HFFc6 (cell line): ENCODE measurements at places on chromosomes 7 and 10.

DNA sequence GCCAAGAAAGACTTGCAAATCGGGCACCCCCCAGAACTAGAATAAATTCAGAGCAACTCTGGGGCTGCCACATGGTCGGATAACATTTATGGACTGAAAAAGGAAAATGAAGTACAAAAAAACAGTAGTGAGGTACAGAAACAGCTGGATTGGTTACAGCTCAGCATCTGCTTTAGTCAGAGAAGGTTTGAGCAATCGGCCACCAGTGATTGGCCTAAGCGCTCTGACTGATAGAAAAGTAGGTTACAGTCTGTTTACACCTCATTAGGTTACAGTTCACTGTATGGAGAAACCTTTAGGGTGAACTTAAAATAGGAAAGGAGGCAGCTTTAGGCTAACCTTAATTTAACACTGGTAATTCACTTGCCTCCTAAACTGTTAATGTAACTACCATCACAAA lies 102.0 kb upstream of the DKK1 start:
- no peak for DNase-seq

DNA sequence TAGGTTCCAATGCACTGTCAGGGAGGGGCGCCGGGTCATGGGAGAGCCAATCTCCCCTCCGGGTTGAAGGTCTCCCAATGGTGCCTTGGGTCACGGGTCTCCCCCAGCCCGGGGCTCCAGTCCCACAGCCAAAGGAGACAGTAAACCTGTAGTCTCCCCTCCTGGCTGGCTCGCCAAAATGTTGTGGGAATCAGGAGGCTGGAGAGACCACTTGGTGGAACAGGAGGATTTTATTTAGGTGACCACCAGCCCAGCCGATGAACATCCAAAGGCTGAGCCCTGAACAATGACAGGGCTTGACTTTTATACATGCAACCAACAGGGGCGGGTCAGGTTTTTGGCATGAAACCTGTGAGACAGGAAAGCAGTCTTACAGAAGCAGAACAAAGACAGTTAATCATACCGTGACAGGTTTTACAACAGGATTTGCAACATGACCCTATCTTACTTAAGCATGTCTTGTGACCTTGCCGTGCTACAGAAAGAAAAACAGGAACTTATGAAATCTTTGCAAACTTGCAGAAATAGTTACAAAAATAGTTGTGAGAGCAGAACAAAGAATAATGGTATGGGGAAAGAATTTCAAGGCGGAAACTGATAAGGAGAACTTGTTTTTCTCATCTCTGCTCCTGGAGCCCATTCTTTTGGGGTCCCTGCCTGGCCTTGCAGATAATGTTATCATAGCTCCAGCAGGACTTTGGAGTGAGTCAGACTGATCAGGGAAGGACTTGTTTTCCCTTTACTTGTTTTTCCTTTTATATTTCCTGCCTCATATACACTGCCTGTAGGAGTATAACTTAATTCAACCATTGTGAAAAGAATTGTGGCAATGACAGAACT lies 7.1 kb downstream of the ERV3-1 start:
- DNase-seq, result no peak

DNA sequence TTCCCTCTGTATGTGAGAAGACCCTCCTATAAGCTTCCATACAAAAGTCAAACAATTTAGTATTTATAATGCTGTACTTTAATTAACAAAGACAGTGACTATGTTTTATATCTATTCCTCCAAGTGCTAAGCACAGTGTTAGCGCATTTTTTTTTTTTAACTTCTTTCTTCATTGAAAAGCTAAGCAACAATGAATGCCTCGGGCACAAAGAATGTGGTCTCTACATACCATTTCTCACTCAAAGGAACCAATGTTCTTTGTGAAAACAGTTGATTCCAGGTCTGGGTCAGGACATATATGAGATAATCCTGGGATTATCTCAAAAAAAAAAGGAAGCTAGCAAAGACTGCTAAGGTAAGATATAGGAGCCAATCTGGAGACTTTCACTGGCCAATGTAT lies 26.2 kb upstream of the REEP3 start:
- no peak for DNase-seq

- DNase-seq, result no peak
Observed at GRCh38 chr10:71399946-71400345, 3.2 kb downstream of the CDH23 start.

- DNase-seq, result peak; percentile 12
Observed at GRCh38 chr7:27962273-27962672, 218.3 kb downstream of the JAZF1 start.

GRCh38 chr7:26070290-26070689 lies 81.7 kb upstream of the NFE2L3 start:
- DNase-seq, result no peak
